ENCODE measurements at places on chromosomes 12 and 14.

DNA sequence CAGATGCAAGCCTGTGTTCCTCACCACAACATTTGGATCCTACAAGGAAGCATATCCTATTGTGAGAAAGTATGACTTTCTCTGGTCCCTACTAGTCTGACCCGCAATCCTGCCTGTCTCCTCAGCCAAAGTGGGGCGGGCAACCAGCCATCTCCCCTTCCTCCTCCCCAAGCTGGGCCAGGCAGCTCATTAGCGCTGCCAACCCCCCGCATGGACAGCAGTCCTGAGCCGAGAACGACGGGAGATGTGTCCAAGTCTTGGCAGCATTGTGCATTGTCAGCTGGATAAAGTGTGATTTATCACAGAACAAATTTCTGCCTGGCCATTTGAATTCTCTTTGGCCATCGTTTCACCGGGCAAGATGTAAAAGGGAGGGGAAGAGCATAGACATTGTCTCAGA lies 139.4 kb downstream of the SLC15A4 start:
- no peak for DNase-seq

DNA sequence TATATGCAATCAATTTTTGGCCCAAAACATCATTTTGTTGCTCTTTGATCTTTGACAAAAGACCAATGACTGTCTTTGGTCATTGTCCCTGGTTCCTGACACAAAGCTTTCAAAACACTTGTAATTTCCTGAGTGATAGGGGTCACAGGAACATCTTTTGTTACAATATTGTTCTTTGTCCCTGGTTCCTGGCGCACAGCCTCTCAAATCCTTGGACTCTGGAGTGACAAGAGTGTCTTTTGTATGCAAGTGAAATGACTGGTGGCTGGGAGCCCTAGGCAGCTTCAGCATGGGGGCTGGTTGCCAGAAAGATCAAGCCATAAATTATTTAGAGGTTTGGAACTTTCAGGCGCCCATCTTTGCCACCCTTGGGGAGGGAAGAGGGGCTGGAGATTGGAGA lies 53.9 kb downstream of the DNAH10 start:
- DNase-seq = no peak

DNA sequence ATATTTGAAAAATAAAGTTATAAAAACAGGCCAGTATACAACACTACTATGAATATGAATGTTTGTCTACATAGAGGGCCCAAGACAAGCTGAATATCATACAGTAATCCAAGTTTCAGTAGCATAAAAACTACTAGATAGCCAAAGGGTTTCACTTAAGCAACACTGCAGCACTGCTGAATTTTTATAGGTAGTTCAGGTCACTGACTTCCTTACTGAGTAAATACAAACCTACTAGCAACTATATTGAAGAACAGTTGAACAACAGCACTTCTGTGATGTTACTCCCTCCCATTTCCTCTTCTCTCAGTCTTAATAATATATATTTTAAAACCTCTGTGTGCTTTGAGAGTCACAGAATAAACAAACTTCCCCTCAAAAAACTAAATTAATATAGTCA lies 42.7 kb downstream of the GTF2A1 start:
- no peak for DNase-seq

DNA sequence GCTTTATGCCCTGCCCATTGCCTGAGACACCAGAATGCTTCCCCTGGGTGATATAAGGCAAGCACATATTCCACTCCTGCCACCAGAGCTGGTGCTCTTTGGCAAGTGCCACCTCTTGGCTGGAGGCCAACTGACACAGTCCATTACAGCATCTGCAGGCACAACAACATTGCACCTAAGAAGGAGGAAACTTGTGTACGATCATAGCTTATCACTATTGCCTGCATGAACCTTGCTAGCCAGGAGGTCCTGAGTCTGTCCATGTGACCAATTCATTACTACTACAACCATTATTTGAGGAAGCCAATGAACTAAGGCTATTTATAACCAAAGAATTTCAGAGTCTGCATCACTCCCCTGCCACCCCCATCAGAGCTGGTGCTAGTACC lies 119.8 kb upstream of the SCAF11 start:
- DNase-seq = no peak

DNA sequence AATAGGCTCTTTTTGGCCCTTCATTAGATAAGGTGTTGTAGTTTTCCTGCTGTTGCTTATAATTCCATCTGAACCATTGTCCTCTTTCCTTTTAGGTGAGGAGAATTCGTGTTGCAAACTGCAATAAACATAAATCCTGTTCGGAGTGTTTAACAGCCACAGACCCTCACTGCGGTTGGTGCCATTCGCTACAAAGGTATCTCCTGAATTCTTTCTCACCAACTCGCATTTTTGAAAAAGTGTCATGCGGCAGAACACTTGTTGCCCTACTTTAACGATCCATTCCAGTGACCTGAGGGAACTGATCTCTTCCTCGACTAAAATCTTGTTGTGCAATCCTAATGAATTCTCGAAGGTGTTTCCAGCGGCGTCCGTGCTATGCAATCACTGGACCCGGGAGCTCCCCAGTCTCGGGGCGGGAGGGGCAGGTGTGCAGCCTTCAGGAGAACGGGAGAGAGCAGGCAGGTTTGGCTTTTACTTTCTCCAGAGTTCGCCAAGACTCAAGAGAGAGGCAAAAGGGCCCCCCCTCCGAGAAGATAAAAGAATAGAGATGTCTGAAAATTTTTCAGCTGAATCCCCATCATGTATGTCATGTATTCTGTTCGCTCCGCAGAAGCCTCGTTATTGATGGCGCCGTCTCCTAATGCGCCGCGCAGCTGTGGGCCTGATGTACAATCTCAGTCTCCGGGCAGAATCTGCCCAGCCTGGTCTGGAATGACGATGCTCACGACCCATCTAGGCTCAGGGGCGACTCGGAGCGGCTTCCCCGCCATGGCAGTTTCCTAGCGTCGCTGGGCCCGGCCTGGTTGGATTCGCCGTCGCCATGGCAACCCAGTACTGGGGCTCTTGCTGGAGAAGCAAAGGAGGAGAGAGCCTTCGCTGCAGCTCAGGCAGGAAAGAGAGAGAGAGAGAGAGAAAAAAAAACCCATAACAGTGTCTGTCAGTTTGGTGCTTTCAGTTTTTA lies 38.2 kb downstream of the PLXNC1 start:
- DNase-seq = no peak

DNA sequence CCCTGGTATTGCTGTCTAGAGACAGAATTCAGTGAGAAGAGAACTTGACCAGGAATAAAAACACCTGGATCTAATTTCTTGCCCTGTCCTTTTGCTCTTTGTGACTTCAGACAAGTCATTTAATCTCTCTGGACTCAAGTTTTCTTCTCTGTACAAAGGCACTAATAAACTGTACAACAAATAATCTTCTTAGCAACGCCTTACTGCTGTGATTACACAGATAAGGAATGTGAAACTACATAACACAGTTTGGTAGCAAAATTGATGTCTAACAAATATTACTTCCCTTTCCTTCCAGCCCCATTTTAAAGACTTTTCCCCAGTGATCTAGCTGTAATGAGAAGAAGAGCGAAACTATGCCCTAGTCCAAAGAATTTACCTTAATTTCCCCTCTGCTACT lies 69.3 kb downstream of the BCAT1 start:
- no peak for DNase-seq

DNA sequence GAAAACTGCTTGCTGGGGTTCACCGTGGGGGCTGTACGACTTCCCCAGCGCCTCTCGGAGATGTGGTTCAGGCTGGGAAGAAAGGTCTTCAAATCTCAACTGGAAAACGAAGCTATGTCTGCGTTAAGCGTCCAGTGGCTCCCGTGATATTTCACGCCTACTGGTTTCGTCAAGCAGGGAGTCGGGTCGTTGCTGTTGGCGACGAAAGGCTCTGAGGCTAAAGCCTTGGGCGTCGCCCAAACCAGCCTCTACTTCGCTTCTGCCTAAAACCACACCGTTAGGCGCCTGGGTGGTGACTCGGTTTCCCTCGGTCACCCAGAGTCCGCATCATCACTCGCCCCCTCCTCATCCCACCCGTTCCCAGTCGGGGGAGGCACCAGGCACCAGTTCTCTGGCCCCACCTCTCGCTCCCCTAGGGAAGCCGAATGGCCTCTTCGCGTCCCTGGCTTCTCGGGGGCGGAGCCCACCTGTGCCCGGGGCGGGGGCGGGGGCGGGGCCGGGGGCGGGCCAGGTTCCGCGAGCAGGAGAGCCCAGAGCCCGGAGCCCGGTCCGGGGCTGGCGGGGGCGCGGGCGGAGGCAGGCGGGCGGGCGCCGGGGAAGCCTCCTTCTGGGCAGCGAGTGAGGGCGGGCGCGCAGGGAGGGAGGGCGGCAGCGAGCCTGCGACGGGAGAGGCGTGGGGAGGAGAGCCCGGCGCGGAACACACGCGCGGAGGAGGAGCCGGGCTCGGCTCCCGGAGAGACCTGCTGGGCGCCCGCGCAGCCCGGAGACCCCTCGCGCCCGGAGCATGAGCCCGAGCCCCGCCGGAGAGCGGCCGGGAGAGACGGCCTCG lies at the start of gene B4GALNT3:
Gene B4GALNT3 (plus strand): TSS at position 510 of the 829 bp plus-strand sequence. CDS start 438 bp downstream, outside the sequence.
- DNase-seq = no peak

GRCh38 chr14:40265096-40265495 lies 832.9 kb upstream of the FBXO33 start:
- no peak for DNase-seq

DNA sequence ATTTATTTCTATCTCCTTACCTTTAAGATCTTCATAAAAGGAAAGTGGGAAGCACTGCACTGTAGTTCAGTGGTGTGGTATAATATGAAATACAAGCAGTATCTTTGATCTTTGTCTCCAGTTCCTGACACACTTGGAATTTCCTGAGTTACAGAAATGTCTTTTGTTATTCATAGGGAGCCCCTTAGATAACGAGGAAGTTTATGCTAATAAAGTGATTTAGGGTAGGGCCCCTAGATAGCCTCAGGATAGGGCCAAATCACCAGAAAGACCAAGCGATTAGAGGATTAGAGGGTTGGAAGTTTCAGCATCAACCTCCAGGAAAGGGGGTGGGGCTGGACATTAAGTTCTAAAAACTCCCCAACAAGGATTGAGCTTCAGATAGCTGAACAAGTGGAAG lies 29.9 kb upstream of the DDHD1 start:
- no peak for DNase-seq

GRCh38 chr12:48618541-48618940 lies 48.7 kb upstream of the LALBA start:
- DNase-seq = peak; percentile 25

DNA sequence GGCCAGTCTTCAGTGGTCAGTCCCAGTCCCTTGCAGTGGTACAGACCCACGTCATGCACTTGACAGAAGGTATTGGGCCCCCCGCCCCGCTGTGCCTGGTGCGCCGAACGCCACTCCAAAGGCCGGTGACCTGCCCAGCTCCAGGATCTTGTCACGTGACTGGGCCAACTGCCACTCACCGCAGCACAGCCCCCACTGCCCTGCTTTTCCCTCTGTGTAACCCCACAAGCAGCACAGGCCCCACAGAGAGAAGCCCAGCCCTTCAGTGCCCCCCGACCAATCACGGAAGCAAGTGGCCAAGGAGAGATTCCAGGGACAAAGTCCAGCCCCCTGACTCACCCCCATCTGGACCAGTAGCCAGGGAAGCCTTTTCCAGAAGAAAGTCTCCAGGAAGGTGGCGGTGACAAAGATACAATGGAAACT lies 498 bp downstream of the GPR132 start:
- DNase-seq = no peak

Data from stimulated activated CD4-positive, alpha-beta T cell treated with anti-CD3 and anti-CD28 coated beads, Interleukin-15, amount 100 ng/mL, for 1 hour (primary cell).